Upper lobe of left lung (tissue), 6 donors: ENCODE measurements at places on chromosomes 12 and 14. TPM values are rescaled to one million over a fixed set of nuclear protein-coding genes. Genes with fewer than 3 reads are reported as not detected.

The OTOGL gene
- total RNA-seq: 0.10 TPM

DNA sequence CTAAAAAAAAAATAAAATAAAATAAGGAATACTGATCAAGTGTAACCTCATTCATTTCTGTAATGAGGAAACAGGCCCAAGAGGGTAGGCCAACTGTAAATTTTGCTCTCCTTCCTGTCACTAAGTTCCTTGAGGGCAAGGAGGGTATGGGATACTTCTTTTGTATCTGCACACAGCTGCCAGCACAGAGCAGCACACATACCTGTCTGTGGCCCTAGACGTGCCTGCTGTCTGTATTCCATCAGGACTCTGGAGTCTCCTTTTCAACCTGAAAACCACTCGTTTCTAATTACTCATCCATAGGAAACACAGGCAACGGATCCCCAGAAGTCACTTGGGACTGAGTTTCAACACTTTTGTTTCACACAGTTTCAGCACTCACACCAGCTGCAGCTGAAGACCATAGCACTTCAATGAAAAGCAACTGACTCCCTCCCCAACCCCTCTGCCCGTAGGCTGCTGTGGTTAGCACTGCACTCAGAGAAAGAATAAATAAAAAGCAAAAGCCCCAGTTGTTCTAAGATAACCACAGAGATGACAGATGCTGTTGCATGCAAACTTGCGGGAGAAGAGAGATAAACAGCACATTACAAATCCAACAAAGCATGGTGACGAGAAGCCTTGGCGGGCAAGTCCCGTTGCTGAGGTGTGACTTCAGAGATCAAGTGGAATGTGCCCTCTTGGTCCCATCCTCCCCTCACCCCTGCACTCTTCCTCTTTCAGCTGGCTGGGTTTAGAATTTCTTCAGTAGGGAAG lies 24.9 kb downstream of the CRACR2A start:
- peaks cover 14% of the 10 kb centered on the region for H3K4me1 ChIP-seq
- no peaks in the 10 kb centered on the region for H3K27me3 ChIP-seq
- H3K36me3 ChIP-seq: no peaks in the 10 kb centered on the region
- no peak overlapping the region for H3K4me3 ChIP-seq
- DNase-seq: no peak

GRCh38 chr14:105146976-105147635 lies 21.5 kb downstream of the JAG2 start:
- no peaks in the 10 kb centered on the region for H3K36me3 ChIP-seq
- H3K27me3 ChIP-seq: no peaks in the 10 kb centered on the region
- no peak for DNase-seq

The BDKRB2 gene
- 1.1 TPM for total RNA-seq

GRCh38 chr14:94474581-94475031 lies 1.4 kb downstream of the SERPINA9 start:
- H3K4me3 ChIP-seq: no peak overlapping the region
- H3K4me1 ChIP-seq: no peaks in the 10 kb centered on the region
- no peak for DNase-seq
- no peaks in the 10 kb centered on the region for H3K27me3 ChIP-seq
- H3K27ac ChIP-seq: no peak overlapping the region

GRCh38 chr12:72937486-72937885 lies 665.3 kb downstream of the TRHDE start:
- H3K27ac ChIP-seq: no peak overlapping the region
- no peak overlapping the region for H3K4me3 ChIP-seq
- no peaks in the 10 kb centered on the region for H3K36me3 ChIP-seq
- DNase-seq: no peak

The CATSPERB gene
- total RNA-seq: 5.6 TPM

GRCh38 chr12:130198026-130198662 lies 35.9 kb downstream of the FZD10 start:
- no peak overlapping the region for H3K4me3 ChIP-seq
- H3K27ac ChIP-seq: no peak overlapping the region
- no peaks in the 10 kb centered on the region for H3K27me3 ChIP-seq
- DNase-seq: peak; percentile 60
- no peaks in the 10 kb centered on the region for H3K36me3 ChIP-seq
- H3K4me1 ChIP-seq: no peaks in the 10 kb centered on the region

DNA sequence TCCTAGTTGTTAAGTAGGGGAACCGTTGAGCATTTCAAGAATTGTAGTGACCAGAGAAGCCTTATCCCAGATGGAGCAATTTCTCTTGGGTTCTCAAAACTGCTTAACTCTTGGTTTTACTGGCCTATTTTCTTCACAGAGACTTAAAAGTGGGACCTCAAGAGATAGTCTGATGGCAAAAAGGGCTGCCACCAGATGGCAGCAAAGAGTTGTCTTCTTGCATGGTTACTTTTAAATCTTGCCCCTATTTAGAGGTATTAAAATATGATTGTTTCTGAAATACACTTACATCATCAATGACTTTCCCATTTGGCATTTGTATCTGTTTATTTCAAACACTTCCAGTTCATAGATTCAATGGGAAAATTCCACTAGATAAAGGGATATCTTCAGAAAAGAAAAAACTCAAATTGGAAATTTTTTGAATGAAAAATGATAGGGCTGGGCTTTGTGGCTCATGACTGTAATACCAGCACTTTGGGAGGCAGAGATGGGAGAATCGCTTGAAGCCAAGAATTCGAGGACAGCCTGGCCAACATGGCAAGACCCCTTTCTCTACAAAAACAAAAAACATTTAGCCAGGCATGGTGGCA lies 69.9 kb upstream of the CNTN1 start:
- H3K36me3 ChIP-seq: no peaks in the 10 kb centered on the region
- peak; percentile 42 for DNase-seq
- no peaks in the 10 kb centered on the region for H3K27me3 ChIP-seq
- H3K4me3 ChIP-seq: no peak overlapping the region

DNA sequence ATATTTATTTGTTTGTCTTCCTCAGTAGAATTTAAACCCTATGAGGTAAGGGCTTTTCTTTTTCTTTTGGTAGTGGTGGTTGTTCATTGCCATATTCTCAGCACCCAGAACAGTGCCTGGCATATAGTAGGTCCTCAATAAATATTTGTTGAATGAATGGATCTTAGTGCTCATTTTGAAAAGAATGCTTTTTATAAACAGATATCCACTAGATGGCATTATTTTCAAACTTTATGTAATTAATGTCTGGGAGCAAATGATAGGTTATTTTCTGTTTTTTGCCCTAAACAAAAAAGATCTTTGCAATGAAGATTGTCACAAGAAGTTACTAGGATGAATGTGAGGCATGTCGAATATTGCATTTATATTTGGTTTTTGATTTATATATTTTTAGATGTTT lies 64.1 kb downstream of the RAD51B start:
- no peaks in the 10 kb centered on the region for H3K36me3 ChIP-seq
- no peak overlapping the region for H3K27ac ChIP-seq
- no peak overlapping the region for H3K4me3 ChIP-seq
- H3K4me1 ChIP-seq: no peaks in the 10 kb centered on the region

- DNase-seq: peak; percentile 26
- H3K36me3 ChIP-seq: no peaks in the 10 kb centered on the region
- H3K27ac ChIP-seq: peak overlapping the region; percentile 52
- no peaks in the 10 kb centered on the region for H3K27me3 ChIP-seq
- H3K4me1 ChIP-seq: no peaks in the 10 kb centered on the region
- H3K4me3 ChIP-seq: no peak overlapping the region
Measured at GRCh38 chr14:97705976-97706375, 908.8 kb downstream of the VRK1 start.

The KLRC2 gene
- total RNA-seq: 1.1 TPM

- no peaks in the 10 kb centered on the region for H3K36me3 ChIP-seq
- H3K4me1 ChIP-seq: no peaks in the 10 kb centered on the region
- no peak overlapping the region for H3K27ac ChIP-seq
- H3K27me3 ChIP-seq: no peaks in the 10 kb centered on the region
Measured at GRCh38 chr12:13537623-13538022, 341.1 kb downstream of the EMP1 start.

DNA sequence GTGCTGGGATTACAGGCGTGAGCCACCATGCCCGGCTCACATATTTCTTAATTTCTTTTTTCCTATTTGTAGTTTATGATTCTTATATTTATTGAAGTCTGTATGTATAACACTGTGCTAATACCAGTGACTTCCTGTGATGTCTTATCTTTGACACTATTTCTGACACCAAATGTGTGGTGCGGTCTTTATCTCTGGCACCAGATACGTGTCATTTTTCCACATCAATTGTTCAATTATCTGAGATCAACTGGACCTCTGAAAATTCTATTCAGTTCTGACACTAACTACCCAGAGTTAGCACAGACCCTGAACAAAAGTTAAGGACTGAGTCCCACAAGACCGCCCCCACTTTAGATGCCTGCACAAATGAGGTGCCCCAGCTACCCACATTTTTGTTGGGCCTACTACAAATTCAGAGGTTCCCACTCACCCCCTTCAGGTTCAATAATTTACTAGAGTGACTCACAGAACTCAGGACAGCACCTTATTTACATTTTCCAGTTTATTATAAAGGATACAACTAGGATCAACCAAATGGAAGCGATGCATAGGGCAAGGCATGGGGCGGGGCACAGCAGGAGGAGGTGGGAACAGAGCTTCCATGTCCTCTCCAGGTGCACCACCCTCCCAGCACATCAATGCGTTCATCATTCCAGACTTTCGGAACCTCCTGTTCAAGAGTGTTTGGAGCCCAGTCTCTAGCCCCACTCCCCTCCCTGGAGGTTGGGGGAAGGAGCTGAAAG lies 11.6 kb upstream of the SRSF9 start:
- DNase-seq: no peak
- no peaks in the 10 kb centered on the region for H3K36me3 ChIP-seq
- no peaks in the 10 kb centered on the region for H3K4me1 ChIP-seq
- H3K4me3 ChIP-seq: no peak overlapping the region
- H3K27ac ChIP-seq: no peak overlapping the region

DNA sequence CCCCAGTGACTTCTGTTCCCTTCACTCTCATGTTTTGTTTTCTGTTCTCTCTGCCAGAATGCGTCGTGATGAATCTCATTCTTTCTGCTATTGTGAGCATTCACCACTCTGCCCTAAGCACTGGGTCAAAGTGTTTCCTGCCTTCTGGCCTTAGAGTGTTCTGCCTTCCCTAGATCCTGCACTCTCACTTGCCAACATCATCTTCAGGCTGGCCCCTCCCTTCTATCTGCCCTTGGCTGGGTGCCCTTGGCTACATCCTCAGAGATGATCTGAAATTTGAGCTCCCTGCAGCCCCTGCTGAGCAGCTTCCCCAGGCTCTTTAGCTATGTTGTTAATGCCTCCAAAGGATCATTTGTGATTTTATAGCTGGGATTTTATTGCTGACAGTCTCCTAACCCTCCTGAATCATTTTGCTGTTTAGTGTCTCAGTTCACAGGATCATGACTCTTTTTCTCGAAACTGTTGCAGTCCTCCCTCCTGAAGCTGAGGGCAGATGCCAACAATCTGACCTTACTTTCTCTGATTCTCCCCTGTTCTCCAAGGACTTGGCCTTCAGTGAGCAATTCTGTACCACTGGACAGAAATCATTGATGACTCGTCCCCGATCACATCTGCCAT lies 4.5 kb downstream of the DHRS2 start:
- no peak for DNase-seq
- H3K27ac ChIP-seq: no peak overlapping the region
- no peaks in the 10 kb centered on the region for H3K4me1 ChIP-seq
- no peak overlapping the region for H3K4me3 ChIP-seq
- no peaks in the 10 kb centered on the region for H3K27me3 ChIP-seq
- H3K36me3 ChIP-seq: no peaks in the 10 kb centered on the region

GRCh38 chr14:63453443-63453936 lies 89.7 kb downstream of the PPP2R5E start:
- no peaks in the 10 kb centered on the region for H3K27me3 ChIP-seq
- DNase-seq: peak; percentile 61
- peaks cover 20% of the 10 kb centered on the region for H3K4me1 ChIP-seq
- H3K27ac ChIP-seq: no peak overlapping the region
- no peak overlapping the region for H3K4me3 ChIP-seq
- no peaks in the 10 kb centered on the region for H3K36me3 ChIP-seq

The LRRIQ1 gene
- 6.4 TPM for total RNA-seq

- H3K27me3 ChIP-seq: no peaks in the 10 kb centered on the region
- H3K27ac ChIP-seq: no peak overlapping the region
- peak; percentile 85 for DNase-seq
- no peaks in the 10 kb centered on the region for H3K36me3 ChIP-seq
- no peaks in the 10 kb centered on the region for H3K4me1 ChIP-seq
- no peak overlapping the region for H3K4me3 ChIP-seq
Measured at GRCh38 chr12:44500423-44500822, 375.7 kb downstream of the NELL2 start.

GRCh38 chr14:21910260-21910659 lies 236.6 kb upstream of the OR4E1 start:
- H3K27ac ChIP-seq: no peak overlapping the region
- no peak for DNase-seq
- H3K4me3 ChIP-seq: no peak overlapping the region
- H3K4me1 ChIP-seq: no peaks in the 10 kb centered on the region
- no peaks in the 10 kb centered on the region for H3K36me3 ChIP-seq
- H3K27me3 ChIP-seq: no peaks in the 10 kb centered on the region

DNA sequence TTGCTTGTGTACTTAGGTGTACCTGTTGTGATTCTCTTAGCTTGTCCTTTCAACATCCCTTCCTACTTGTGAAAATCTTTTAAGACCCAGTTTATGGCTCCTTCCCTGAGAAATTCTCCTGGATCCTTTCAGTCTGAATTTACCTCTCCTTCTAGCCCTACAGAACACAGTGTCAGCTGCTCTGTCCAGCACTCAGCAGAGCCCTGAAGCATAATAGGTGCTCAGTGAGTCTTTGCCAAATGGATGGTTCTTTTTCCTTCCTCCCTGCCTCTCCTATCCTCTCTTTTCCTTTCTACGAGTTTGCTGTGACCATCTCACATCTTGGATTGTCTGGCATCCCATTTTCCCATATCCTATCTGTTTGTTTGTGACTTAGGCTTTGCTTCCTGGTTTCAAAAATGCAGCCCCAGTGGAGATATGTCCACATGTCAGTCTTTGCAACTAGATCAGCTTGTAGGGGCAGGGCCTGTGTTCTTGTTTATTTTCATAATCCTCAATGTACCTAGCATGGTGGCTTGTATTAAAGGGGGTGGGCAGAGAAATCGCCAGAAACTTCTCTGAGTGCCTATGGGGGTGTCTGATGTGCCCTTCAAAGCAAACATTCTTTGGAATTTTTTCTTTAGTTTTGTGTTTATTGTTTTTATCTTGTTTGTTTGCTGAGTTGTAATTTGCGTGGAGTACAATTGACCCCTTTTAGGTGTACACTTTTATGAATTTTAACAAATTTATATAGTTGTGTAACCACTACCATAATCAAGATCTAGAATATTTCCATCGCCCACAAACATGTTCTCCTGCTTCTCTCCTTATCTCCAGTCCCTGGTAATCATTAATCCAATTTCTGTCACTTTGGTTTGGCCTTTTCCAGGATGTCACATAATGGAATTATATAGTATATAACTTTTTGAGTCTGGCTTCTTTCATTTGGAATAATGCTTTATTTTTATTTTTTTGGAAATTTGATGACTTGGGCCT lies 62.8 kb downstream of the SMOC1 start:
- no peak overlapping the region for H3K27ac ChIP-seq
- no peak for DNase-seq
- no peaks in the 10 kb centered on the region for H3K36me3 ChIP-seq
- H3K4me3 ChIP-seq: no peak overlapping the region
- H3K27me3 ChIP-seq: no peaks in the 10 kb centered on the region

The APOF gene
- total RNA-seq: 0.20 TPM

- H3K36me3 ChIP-seq: no peaks in the 10 kb centered on the region
- H3K4me3 ChIP-seq: no peak overlapping the region
- DNase-seq: no peak
Measured at GRCh38 chr12:94867066-94867855, 136.2 kb downstream of the NDUFA12 start.

GRCh38 chr14:87386524-87386923 lies 606.5 kb downstream of the GALC start:
- no peak for DNase-seq
- no peaks in the 10 kb centered on the region for H3K4me1 ChIP-seq
- no peak overlapping the region for H3K4me3 ChIP-seq
- no peaks in the 10 kb centered on the region for H3K27me3 ChIP-seq
- H3K36me3 ChIP-seq: no peaks in the 10 kb centered on the region
